Chondrocyte (in vitro differentiated cells): ENCODE measurements at places on chromosomes 1 and 21. TPM values are rescaled to one million over a fixed set of nuclear protein-coding genes. Genes with fewer than 3 reads are reported as not detected.

DNA sequence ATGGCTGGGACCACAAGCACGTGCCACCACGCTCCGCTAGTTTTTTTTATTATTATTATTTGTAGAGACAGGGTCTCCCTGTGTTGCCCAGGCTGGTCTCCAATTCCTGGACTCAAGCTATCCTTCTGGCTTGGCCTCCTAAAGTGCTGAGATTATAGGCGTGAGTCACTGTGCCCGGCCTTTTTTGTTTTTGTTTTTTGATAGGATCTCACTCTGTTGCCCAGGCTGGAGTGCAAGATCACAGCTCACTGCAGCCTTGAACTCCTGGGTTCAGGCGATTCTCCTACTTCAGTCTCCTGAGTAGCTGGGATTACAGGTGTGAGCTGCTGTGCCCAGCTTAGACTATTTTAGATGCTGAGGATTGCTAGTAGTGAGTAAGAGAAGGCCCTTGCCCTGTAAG is 11.8 kb upstream of the RNF11 start:
- no peaks in the 10 kb centered on the region for H3K36me3 ChIP-seq
- peaks cover 9% of the 10 kb centered on the region for H3K4me1 ChIP-seq
- H3K27me3 ChIP-seq = no peaks in the 10 kb centered on the region

- no peak overlapping the region for H3K27ac ChIP-seq
- H3K4me3 ChIP-seq = no peak overlapping the region
- no peak for DNase-seq
Measured at GRCh38 chr21:31459457-31459856, 115.4 kb upstream of the TIAM1 start.

DNA sequence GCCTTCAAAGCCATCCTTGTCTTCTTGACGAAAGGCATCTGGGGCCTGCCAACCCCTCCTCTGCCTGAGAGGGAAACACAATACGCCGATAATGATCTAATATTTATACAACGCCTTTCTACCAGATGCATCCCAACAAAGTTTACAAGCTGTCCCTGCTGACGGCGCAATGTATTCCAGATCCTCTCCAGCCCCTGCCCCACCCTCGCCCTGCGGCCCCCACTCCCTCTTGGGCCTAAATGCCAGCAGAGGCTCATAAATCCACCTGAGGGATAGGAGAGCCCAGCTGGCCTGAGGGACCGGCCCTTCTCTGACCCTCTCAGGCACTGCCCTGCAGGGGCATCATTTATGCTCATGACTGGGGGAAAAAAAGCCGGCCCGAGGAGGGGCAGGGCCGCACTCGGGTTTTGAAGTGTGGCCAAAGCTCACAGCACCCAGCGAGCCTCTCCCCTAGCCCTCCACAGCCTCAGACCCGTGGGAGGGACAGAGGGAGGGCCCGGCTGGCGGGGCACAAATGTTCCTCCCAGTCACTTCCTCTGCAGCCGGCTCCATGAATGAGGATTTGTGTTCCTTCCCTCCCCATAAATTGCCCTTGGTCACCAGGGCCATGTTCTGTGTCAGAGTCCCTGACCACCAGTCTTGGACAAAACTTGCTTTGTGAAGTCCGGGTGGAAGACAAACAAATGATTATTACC is 140.3 kb downstream of the FOXD2 start:
- no peak overlapping the region for H3K27ac ChIP-seq
- no peak overlapping the region for H3K4me3 ChIP-seq
- peaks cover 14% of the 10 kb centered on the region for H3K27me3 ChIP-seq
- H3K36me3 ChIP-seq = no peaks in the 10 kb centered on the region
- no peak for DNase-seq

Gene KCNE1
- 0.32 to 0.70 TPM (median 0.38 TPM) in 3 replicates for total RNA-seq

Gene ERO1B
- total RNA-seq = 2.4 to 3.3 TPM (median 3.1 TPM) in 3 replicates

Gene FCER1G
- not detected in 3 replicates for total RNA-seq
